ENCODE measurements at places on chromosomes 6 and 20.
A peak's percentile ranks its signal among the peaks of the same experiment; 100 is the strongest.

- DNase-seq, result no peak
Observed at GRCh38 chr6:13025893-13026499, 302.3 kb downstream of the TBC1D7 start.

GRCh38 chr6:88670369-88670768 lies 293.0 kb downstream of the RNGTT start:
- DNase-seq, result no peak

GRCh38 chr20:36097337-36098151 lies 57.0 kb upstream of the EPB41L1 start:
- DNase-seq, result no peak

GRCh38 chr6:53090576-53090975 lies 25.4 kb downstream of the FBXO9 start:
- no peak for DNase-seq

GRCh38 chr6:170111816-170112582 lies 178.9 kb downstream of the DLL1 start:
- DNase-seq, result no peak

- DNase-seq, result no peak
Observed at GRCh38 chr6:89260832-89261231, 43.7 kb upstream of the GABRR1 start.

GRCh38 chr20:21027569-21027968 lies 78.6 kb downstream of the LINC00237 start:
- no peak for DNase-seq

GRCh38 chr6:38783443-38784228 lies 68.5 kb downstream of the DNAH8 start:
- DNase-seq, result peak; percentile 0

GRCh38 chr6:38935051-38935450 lies 113.5 kb upstream of the GLP1R start:
- DNase-seq, result no peak

DNA sequence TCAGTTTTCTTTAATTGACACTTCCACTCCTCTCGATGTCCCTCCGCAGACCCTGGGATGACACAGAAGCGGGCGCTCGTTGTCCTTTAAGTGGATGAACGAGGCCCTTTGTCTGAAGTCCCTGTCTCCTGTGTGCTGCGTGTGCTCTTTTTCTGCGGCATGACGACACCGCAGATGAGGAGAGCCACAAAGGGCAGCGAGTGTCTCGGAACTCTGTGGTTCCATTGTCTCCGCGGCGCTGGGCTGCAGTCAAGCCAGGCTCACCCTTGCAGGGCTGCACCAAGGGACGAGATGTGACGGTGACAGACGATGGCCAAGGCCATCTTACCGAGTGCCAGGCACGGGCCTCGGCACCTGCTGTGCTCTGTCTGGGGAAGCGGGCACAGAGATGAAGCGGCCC lies 10.6 kb downstream of the PRR18 start:
- no peak for DNase-seq

- DNase-seq, result no peak
Observed at GRCh38 chr6:160508599-160508998, 155.5 kb downstream of the LPA start.

DNA sequence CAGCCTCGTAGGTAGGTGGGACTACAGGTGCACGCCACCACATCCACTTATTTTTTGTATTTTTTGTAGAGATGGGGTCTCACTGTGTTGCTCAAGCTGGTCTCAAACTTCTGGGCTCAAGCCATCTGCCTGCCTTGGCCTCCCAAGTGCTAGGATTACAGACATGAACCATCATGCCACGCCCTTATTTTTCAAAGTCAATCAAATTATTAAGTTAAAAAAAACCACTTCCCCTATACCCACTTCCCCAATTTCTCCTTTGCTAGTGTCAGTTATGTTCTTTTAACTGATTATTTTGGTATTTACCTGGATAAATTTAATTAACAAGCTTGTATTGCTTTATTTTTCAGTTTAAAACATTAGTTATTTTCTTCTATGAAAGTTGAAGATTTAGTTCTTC lies 49.6 kb downstream of the RIOK1 start:
- DNase-seq, result peak; percentile 11

GRCh38 chr6:163863565-163863964 lies 449.0 kb downstream of the QKI start:
- DNase-seq, result no peak

DNA sequence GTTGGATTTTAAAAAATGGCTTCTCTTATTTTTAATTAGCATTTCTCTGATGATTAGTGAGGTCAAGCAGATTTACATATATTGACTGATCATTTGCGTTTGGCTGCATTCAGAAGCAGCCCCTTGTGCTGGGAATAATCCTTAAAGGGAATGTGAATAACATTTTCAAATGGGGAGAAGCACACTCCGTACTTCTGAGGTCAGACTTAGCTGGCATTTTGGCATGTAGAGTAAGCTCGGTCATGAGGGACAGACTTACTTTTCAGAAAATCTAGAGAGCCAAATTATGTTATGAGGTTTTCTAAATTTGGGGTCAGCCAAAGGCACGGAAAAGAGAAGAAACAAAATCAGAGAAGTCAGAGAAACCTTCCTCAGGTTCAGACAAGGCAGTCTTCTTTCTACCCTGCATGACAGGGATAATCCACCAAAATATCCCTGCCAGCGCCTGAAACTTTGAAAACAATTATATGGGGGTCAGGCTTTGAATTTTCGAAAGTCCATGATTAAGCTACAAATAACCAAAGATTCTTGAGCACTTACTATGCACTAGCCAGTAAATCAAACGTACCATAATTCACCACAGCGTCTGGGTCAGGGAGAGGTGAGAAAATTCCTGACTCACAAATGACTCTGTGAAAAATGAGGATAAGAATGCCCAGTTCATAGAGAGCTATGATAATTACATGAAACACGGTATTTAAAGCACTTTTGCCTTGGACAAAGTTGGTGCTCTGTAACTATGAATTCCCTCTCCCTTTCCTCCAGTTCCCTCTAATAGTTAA lies 44.9 kb downstream of the ADAT2 start:
- DNase-seq, result no peak

- DNase-seq, result no peak
Observed at GRCh38 chr20:49569411-49570115, 1.6 kb upstream of the PTGIS start.
